Activated naive CD8-positive, alpha-beta T cell treated with anti-CD3 and anti-CD28 coated beads, Interleukin-2, amount 10 ng/mL, durations not matched to agents 7 days and 5 days (primary cell): ENCODE measurements at places on chromosomes 3 and 15. TPM values are rescaled to one million over a fixed set of nuclear protein-coding genes. Genes with fewer than 3 reads are reported as not detected.
A peak's percentile ranks its signal among the peaks of the same experiment; 100 is the strongest.

DNA sequence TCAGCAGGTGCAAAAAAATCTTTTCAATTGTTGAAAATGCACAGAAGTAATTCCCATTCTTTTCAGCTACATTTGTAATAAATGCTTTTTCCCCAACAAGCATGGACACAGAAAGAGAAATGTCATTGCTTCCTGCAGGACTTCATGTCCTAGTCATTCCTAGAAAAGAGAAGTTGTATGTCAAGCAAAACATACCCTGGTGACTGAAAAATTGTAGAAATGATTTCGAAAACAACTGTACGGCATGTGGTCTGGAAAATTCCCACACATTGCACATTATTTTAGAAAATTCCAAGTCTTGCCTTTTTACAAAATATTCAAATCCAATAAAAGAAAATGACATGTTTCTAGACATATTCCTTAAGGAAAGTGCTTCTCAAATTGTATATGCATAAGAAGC is 50.4 kb upstream of the ALCAM start:
- H3K4me3 ChIP-seq: no peak overlapping the region
- H3K27ac ChIP-seq: no peak overlapping the region
- peaks cover 3% of the 10 kb centered on the region for H3K27me3 ChIP-seq
- no peak for DNase-seq
- no peaks in the 10 kb centered on the region for H3K4me1 ChIP-seq
- no peaks in the 10 kb centered on the region for H3K36me3 ChIP-seq

DNA sequence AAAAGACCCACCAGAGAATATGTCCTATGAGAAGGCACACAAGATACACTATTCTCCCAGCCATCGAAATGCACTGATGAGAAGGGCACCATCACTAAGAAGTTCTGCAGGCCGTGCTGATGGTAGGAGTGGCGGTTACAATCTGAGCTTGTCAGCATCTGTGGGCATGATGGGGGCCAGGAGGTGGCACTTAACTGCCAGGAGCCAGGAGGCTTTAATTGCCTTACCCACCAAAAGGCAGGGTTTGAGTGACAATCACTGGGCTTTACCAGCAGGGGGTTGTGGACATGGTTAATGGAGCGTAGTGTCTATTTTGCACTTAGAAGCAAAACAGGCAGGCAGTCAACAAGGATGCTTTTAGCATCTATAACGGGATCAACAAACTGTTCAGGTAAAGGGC is 16.0 kb upstream of the SQOR start:
- no peak overlapping the region for H3K27ac ChIP-seq
- DNase-seq: no peak
- H3K4me1 ChIP-seq: no peaks in the 10 kb centered on the region
- H3K4me3 ChIP-seq: no peak overlapping the region

GRCh38 chr3:59502806-59503205 is 453.0 kb upstream of the CFAP20DC start:
- DNase-seq: no peak
- H3K4me3 ChIP-seq: no peak overlapping the region
- no peaks in the 10 kb centered on the region for H3K4me1 ChIP-seq
- no peak overlapping the region for H3K27ac ChIP-seq
- H3K27me3 ChIP-seq: no peaks in the 10 kb centered on the region
- no peaks in the 10 kb centered on the region for H3K36me3 ChIP-seq

DNA sequence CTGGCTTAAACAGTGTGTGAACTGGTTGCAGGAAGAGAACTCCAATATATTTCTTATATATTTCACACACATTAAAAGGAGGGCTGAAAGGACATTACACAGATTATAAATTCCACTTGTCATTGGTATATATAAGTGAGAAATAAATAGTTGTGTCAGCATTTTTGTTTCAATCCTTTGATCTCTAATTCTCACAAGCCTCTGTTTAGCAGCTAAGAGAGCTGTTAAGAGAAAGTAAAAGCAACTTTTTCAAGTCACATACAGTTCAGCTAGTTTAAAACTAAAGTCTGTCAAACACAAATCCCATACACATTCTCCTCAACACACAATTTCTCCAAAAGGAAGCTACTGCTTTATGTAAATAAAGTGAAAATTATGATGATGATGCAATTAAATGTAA is 70.5 kb upstream of the CCDC39 start:
- no peaks in the 10 kb centered on the region for H3K4me1 ChIP-seq
- no peak for DNase-seq
- H3K4me3 ChIP-seq: no peak overlapping the region
- no peak overlapping the region for H3K27ac ChIP-seq

GRCh38 chr15:69921626-69922619 is 175.8 kb downstream of the TLE3 start:
- no peak for DNase-seq
- peaks cover 39% of the 10 kb centered on the region for H3K27me3 ChIP-seq
- H3K4me1 ChIP-seq: peaks cover 3% of the 10 kb centered on the region
- H3K4me3 ChIP-seq: no peak overlapping the region

- H3K4me1 ChIP-seq: no peaks in the 10 kb centered on the region
- H3K27me3 ChIP-seq: peaks cover 15% of the 10 kb centered on the region
- no peak for DNase-seq
- H3K36me3 ChIP-seq: no peaks in the 10 kb centered on the region
Observed at GRCh38 chr3:45258317-45258716, 32.2 kb upstream of the TMEM158 start.

DNA sequence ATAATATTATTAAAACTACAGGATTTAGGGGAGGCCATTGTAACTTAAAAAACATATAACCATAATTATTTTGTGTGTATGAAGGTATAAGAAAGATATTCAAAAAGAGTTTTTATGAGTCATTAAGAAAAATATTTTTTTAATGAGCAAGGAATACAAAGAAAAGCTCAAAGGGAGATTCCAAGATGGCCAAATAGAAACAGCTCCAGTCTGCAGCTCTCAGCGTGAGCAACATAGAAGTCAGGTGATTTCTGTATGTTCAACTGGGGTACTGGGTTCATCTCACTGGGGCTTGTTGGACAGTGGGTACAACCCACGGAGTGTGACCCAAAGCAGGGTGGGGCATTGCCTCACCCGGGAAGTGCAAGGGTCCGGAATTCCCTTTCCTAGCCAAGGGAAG is 336.1 kb downstream of the TBL1XR1 start:
- no peaks in the 10 kb centered on the region for H3K36me3 ChIP-seq
- H3K4me3 ChIP-seq: no peak overlapping the region
- H3K27ac ChIP-seq: no peak overlapping the region

GRCh38 chr3:191972714-191973398 is 511.9 kb downstream of the PYDC2 start:
- no peak overlapping the region for H3K27ac ChIP-seq
- no peaks in the 10 kb centered on the region for H3K36me3 ChIP-seq
- H3K4me1 ChIP-seq: no peaks in the 10 kb centered on the region
- H3K4me3 ChIP-seq: no peak overlapping the region

- no peak overlapping the region for H3K4me3 ChIP-seq
- peak; percentile 30 for DNase-seq
- peak overlapping the region; percentile 99 for H3K27ac ChIP-seq
Observed at GRCh38 chr15:31262901-31263671, 63.5 kb upstream of the KLF13 start.

GRCh38 chr3:11273891-11274291 is 1.7 kb downstream of the ATG7 start:
- H3K4me1 ChIP-seq: peaks cover 45% of the 10 kb centered on the region
- no peak for DNase-seq
- peak overlapping the region; percentile 73 for H3K27ac ChIP-seq
- peak overlapping the region; percentile 96 for H3K4me3 ChIP-seq
- H3K27me3 ChIP-seq: no peaks in the 10 kb centered on the region

- no peak for DNase-seq
- peaks cover 8% of the 10 kb centered on the region for H3K4me1 ChIP-seq
Observed at GRCh38 chr3:197270558-197271317, 27.7 kb downstream of the DLG1 start.

DNA sequence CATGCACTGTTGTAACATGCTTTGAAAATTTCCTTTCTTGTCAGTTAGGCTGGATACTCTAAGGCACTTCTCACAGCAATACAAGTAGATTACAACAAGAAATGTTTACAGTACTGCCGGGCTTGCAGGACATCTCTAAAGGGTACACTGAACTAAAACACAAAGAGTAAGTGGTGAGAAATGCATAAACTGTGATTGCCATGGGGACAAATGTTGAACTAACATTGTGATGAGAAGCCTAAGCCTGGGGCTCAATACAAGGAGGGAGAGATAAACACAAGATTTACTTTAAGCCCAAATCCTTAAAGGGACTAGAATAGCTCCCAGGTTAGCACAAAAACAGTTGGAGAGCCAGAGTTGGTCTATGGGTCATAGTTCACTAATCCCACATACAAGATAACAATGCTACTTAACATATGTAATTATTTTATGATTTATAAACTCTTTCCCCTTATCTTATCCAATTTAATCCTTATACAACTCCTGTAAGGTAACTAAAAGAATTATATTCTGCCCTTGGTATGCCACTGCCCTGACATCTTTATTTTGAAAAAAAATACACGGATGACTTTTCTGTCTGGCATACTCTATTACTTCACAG is 126.9 kb downstream of the THRB start:
- no peaks in the 10 kb centered on the region for H3K27me3 ChIP-seq
- no peaks in the 10 kb centered on the region for H3K4me1 ChIP-seq
- no peak overlapping the region for H3K27ac ChIP-seq
- no peak for DNase-seq

DNA sequence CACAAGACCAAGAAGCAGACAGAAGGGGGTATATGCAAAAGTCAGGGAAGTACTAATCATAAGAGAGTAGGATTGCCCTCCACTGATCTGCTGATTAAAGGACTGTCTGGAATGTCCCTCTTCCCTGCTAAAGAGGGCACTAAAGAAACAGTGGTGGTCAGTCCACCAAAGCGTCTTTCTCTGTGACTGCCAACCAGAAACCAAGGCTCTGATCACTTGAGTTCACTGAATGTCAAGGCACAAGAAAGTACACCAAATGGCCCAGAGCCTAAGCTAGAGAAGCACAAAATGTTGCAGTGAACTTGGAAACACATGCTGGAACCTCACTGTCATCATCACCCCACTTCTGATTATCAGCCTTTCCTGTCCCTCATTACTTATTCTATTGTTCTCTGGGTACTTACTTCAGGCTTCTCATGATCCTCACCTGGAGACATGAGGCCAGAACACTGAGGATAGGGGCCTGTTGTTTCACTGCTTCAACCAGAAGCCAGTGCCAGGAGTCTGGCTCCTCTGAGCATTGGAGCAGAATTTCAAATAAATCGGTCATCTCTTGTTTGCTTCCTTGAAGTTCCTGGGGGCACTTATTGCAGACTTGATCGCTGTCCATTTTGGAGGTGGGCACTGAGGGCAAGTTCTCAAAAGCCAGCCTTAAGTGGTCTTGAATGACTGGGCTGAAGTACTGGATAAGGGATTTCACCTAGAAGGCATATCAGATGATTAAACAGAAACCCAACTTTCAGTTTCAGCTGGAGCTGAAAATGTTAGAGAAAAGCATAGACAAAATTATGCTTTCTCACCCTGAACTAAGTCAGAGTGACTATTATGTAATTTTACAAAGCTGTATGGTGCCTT is 58.9 kb downstream of the EIF3J start:
- H3K27me3 ChIP-seq: no peaks in the 10 kb centered on the region
- H3K36me3 ChIP-seq: peaks cover 20% of the 10 kb centered on the region
- DNase-seq: no peak
- peaks cover 30% of the 10 kb centered on the region for H3K4me1 ChIP-seq

DNA sequence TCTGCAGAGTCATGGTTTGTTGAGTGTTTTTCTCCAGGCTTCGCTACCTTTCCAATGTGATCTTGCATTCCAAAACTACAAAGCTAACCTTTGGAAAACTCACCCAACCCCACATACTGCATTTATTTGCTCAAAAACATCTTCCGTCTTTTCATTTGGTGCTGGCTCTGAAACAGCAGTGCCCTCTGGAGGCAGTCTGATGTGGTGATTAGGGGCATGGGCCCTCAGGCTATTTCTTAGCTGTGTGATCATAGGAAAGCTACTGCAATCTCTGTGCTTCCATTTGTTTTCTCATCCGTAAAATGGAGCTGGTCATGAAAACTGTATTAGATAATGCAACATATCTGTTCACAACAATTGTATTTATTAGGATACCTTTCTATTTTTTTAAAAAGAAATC is 47.0 kb downstream of the MTHFS start:
- DNase-seq: no peak
- H3K36me3 ChIP-seq: peaks cover 7% of the 10 kb centered on the region
- H3K27me3 ChIP-seq: no peaks in the 10 kb centered on the region

DNA sequence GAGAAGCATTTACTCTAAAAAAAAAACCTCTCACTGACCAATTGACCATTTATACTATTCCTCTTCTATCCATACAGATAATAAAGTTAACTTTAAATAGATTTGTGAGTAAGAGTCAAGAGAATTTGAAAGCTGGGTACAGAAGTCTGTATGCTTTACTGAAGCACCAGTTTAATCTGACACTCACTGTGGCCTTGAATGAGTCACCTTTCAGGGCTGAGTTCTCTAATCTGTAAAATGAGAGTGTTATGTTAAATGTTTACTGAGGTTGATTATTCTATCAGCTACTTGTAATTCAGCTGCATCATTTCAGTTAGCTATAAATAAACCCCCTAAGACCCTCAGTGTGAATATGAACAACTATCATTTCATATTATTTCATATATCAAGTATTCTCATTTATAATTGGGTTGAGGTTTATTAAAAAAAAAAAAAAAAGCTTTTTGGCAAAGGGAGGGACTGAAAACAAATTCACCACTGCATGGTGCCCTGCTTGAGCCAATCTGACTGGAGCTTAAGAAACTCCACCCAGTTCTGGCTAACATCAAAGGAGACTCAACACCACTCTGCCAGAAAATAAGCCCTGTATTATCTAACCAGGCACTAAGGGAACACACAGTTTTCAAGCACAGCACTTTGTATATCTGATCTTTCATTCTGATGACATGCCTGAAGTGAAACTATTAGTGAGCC is 2.8 kb downstream of the MAP4 start:
- no peak overlapping the region for H3K27ac ChIP-seq
- peaks cover 28% of the 10 kb centered on the region for H3K4me1 ChIP-seq
- no peak overlapping the region for H3K4me3 ChIP-seq

DNA sequence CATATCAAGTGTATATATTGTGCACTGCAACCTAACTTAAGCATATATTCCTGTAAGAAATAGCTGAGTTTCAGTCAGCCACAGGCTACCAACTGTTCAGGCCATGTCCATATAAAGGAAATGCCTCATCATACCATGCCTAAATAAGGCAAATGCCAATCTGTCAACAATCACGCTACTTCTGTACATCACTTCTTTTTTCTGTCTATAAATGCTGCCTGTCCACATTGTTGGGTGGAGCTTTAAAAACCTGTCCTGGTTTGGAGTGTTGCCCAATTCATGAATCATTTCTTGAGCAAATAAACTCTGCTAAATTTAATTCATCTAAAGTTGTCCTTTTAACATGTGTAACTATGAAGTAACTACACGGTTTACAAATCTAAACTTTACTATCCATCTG is 1091.9 kb downstream of the NSUN3 start:
- no peaks in the 10 kb centered on the region for H3K36me3 ChIP-seq
- H3K27me3 ChIP-seq: no peaks in the 10 kb centered on the region
- H3K4me3 ChIP-seq: no peak overlapping the region
- H3K4me1 ChIP-seq: no peaks in the 10 kb centered on the region

The RTP3 gene
- total RNA-seq: not detected

The CIB1 gene
- total RNA-seq: 129 TPM

The TUSC7 gene
- total RNA-seq: not detected

The CLASP2 gene
- 47.6 TPM for total RNA-seq

The SLC6A11 gene
- total RNA-seq: not detected

The STRIT1 gene
- total RNA-seq: not detected

The RHO gene
- total RNA-seq: not detected

The MUC4 gene
- total RNA-seq: not detected

The SPRED1 gene
- 0.77 TPM for total RNA-seq

The CP gene
- not detected for total RNA-seq

The ABI3BP gene
- total RNA-seq: not detected

The PRR20G gene
- not detected for total RNA-seq

The WDR72 gene
- not detected for total RNA-seq

The DRD3 gene
- not detected for total RNA-seq
